ENCODE measurements at places on chromosomes 4 and X.

GRCh38 chr4:140096921-140097320 lies 57.1 kb downstream of the MAML3 start:
- H3K4me3 ChIP-seq = no peak overlapping the region
- no peaks in the 10 kb centered on the region for H3K27me3 ChIP-seq
- peaks cover 4% of the 10 kb centered on the region for H3K4me1 ChIP-seq
- no peak for DNase-seq
- H3K36me3 ChIP-seq = no peaks in the 10 kb centered on the region
- no peak overlapping the region for H3K27ac ChIP-seq

- H3K36me3 ChIP-seq = no peaks in the 10 kb centered on the region
- H3K4me1 ChIP-seq = no peaks in the 10 kb centered on the region
- peak overlapping the region; percentile 63 for H3K4me3 ChIP-seq
Measured at GRCh38 chr4:140427919-140428471, 547 bp upstream of the CLGN start.

DNA sequence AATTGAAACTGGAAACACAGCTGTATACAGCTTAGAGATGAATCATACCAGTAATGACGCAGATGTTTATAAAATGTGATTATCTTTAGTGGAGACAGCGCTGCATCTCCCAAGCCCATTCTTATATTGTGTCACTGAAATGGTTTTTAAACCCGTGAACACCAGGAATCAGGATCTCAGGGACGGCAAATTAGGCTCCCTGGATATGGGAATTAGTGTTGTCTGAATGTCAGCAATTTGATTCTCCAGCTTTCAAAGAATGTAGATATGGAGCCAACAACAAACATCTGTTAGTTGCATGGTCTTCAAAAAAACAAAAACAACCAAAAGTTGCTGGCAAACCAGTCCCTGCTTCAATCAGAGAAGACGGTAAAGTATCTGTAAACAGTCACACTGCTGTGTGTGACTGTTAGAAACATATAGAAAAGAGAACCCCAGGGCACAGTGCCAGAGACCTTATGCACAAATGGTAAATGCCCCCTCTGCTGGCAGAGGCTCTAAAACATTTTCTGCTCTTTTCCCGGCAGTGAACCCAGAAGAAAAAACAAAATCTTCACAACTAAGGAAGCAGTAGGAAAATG lies 351.9 kb upstream of the FTHL17 start:
- no peaks in the 10 kb centered on the region for H3K27me3 ChIP-seq
- H3K36me3 ChIP-seq = no peaks in the 10 kb centered on the region
- H3K27ac ChIP-seq = no peak overlapping the region
- no peak for DNase-seq
- H3K4me3 ChIP-seq = no peak overlapping the region
- no peaks in the 10 kb centered on the region for H3K4me1 ChIP-seq

GRCh38 chr4:56345458-56345857 lies 41.8 kb downstream of the AASDH start:
- no peak for DNase-seq
- no peaks in the 10 kb centered on the region for H3K27me3 ChIP-seq
- H3K36me3 ChIP-seq = peaks cover 10% of the 10 kb centered on the region

DNA sequence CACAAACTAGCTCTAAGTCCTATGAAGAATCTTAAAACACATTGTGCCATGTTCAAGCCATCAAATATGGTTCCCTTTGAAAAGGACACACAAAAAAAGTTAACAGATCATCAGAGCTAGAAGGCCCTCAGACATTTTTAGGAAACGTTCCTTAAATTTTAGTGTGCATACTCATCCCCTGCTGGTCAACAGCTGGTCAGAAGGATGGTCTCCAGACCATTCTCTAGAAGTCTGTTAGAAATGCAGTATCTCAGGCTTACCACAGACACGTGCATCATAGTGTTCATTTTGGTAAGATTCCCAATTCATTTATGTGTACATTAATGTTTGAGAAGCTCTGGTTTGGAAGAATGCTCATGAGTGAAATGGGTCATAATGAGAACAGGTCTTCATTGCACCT lies 523.1 kb downstream of the INPP4B start:
- no peaks in the 10 kb centered on the region for H3K27me3 ChIP-seq
- DNase-seq = no peak
- no peak overlapping the region for H3K27ac ChIP-seq
- H3K36me3 ChIP-seq = no peaks in the 10 kb centered on the region
- H3K4me1 ChIP-seq = no peaks in the 10 kb centered on the region

DNA sequence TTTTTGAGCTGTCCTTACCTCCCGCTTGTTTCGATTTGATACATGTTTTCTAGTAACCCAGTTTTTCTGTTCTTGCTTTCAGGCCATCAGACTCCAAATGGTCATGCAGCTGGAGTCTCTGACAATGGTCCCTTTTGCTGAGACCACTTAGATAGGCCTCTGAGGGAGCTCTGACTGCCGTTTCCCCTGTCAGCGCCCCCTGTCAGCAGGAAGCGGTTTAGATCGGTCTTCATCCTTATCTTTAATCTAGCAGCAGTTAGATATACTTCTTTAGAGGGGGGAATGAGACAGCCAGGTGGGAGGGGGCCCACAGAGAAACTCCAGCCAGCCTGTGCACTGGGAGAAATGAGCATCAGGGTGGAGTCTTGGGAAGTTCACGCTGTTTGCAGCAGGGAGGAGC lies 457.9 kb downstream of the GPAT3 start:
- DNase-seq = no peak
- no peaks in the 10 kb centered on the region for H3K4me1 ChIP-seq
- H3K36me3 ChIP-seq = no peaks in the 10 kb centered on the region
- no peaks in the 10 kb centered on the region for H3K27me3 ChIP-seq
